Stimulated activated CD4-positive, alpha-beta T cell treated with anti-CD3 and anti-CD28 coated beads, Interleukin-15, amount 100 ng/mL, for 24 hours (primary cell): ENCODE measurements at places on chromosomes 11 and 22.

GRCh38 chr11:35682230-35683173 is 19.9 kb downstream of the TRIM44 start:
- DNase-seq = no peak

GRCh38 chr11:95231127-95231880 is at the start of gene SESN3:
TSS of gene SESN3 (minus strand) at chr11:95231202. CDS start at chr11:95230860, 342 bp downstream.
- peak; percentile 98 for DNase-seq

GRCh38 chr11:74018331-74019005 is 9.6 kb upstream of the UCP3 start:
- DNase-seq = no peak

- peak; percentile 63 for DNase-seq
Observed at GRCh38 chr11:279966-280705, 1.9 kb downstream of the NLRP6 start.

DNA sequence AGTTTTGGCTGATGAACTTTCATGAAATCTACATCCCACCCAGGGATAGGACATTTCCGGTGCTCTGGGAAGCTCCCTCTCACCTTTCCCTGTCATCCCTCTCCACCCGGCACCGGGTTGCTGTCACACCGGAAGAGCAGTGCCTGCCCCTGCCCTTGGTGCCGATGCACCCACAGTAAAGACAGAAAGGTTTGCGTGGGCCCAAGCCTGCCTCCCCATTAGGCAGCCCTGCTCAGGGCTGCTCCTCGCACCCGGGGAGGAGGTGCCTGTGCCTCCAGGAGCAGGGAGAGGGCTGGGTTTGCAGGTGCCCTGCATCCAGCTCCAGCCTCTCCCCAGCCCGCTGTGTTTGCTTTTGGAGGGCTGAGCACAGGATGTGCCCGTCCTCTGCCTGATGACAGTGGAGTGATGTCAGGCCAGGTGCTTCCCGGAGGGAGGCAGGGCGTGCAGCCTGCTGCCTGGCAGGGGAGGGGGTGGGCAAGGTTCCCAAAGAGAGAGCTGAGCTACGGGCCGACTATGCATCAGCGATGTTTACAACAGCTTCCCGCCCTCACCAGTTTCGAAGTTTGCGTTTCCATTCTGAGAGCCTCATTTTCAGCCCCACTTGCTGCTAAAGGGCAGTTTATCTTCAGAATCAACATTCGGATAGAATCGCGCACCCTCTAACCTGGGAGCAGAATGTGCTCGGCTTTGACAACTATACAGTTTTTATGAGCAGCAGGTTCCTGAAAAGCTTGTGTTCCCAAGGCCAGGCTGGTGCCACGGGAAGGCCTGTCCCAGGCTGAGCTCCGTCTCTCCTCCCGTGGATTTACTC is 83.2 kb upstream of the CLDN5 start:
- peak; percentile 61 for DNase-seq

DNA sequence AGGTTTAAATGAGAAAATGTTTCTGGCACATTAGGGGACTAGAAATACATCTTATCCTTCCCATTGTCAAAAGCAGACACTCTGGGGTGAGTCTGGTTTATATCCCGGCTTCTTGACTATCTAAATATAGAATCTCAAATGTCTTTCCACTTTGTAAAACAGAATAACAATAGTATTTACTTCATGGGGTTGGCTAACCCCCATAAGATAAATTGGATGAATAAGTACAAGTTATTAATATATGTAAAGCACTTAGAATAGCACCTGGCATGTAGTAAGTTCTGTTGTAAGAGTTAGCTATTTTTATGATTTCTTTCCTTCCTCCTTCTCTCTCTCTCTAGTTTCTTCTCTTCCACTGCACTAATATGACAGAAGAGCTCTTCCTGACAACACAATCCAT is 499.1 kb downstream of the INSC start:
- no peak for DNase-seq

DNA sequence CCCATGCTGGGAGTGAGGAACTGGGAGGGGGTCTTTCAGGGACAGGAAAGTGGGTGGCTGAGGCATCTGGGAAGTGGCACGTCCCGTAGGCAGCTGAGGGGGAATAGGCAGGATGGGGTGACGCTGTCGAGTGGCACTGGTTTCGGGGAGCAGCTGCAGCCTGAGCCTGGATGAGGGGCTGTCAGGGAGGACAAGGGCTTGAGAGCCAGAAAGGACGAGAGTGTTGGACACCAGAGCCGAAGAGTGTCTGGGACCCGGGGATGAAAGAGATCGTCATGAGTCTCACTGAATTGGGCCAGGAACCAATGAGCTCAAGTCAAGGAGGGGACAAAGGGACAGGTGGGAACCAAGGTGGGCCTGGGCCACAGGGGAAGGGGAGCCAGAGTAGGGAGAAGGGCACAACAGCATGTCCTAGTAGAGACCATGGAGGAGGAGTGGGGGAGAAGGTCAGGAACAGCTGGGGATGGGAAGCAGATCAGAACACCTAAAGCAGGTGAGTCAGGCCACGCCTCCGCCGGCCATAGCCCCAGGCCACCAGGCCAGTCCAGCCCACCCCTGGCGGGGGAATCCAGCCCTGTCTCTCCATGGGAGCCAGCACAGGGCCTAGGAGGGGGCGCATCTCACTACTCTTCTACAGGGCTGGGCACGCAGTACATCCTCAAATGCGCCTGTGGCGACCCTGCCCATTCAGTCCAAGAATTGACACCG is 4.2 kb downstream of the RAB3IL1 start:
- no peak for DNase-seq

GRCh38 chr22:30720263-30720837 is 25.7 kb downstream of the OSBP2 start:
- DNase-seq = no peak

- DNase-seq = no peak
Observed at GRCh38 chr11:26849036-26849435, 127.2 kb upstream of the SLC5A12 start.

GRCh38 chr11:12269446-12270214 is 107.7 kb upstream of the PARVA start:
- no peak for DNase-seq

DNA sequence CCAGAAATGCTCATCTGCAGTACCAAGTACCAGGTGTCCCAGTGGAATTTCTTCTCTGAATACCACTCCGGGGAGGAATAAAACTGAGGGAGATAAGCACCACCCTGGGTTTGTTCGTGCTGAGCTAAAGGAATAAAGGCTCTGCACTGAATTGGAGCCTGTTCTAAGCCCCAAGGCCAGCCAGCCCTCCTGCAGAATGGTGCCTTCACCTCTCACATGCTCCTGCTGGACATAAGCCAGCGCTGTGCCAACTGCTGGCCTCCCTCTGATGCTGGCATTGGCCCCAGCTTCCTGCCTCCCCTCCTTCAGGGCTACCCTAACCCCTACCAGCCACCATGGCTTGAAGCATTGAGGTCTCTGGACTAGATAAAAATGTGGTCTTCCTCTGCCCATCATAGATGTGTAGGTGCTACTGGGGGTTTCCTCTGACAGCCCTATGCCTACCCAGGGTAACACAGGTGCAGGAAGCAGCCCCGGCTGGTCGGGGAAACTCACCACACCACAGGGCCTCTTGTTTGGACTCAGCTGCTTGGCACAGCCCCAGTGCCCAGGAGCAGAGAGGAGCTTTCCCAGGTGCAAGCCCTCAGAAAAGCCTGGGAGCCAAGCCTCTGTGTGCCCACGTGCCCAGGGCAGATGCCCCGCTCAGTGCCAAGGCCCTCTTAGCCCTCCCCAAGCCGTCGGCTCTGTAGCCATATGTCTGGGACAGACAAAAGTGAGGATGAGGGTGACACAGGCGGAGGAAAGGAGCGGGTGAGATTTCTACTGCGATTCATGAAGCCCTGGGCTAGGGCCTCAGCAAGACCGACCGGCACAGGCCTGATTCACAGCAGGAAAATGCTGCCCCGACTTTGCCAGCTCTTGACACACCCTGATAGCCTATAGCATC is 34.1 kb upstream of the JAM3 start:
- no peak for DNase-seq

- DNase-seq = no peak
Observed at GRCh38 chr11:23123753-23124152, 263.5 kb upstream of the CCDC179 start.

- peak; percentile 69 for DNase-seq
Observed at GRCh38 chr11:47161134-47161854, 15.4 kb downstream of the ARFGAP2 start.

DNA sequence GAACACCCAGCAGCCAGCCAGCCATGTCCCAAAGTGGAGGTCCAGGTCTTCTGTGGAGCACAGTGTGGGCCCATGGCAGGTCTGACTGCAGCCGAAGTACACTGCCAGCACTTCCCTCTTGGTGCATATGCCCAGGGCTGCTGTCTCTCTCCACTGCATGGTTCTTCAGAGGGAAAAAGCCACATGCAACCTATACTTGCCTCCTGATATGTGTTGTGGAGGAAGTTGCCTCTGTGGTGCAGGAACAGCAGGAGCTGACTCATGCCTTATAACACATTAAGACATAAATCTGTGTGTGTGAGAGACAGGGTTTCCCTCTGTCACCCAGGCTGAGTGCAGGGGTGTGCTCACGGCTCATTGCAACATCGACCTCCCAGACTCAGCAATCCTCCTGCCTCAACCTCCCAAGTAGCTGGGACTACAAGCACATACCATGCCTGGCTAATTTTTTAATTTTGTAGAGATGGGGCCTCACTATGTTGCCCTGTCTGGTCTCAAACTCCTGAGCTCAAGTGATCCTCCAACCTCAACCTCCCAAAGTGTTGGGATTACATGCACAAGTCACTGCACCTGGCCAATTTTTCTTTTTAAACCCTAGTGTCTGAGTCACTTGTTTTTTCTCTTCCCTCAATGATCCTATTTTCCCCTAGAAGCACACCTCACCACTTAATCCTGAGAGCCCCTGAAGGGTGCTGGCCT is 98.8 kb downstream of the MPPED2 start:
- no peak for DNase-seq

DNA sequence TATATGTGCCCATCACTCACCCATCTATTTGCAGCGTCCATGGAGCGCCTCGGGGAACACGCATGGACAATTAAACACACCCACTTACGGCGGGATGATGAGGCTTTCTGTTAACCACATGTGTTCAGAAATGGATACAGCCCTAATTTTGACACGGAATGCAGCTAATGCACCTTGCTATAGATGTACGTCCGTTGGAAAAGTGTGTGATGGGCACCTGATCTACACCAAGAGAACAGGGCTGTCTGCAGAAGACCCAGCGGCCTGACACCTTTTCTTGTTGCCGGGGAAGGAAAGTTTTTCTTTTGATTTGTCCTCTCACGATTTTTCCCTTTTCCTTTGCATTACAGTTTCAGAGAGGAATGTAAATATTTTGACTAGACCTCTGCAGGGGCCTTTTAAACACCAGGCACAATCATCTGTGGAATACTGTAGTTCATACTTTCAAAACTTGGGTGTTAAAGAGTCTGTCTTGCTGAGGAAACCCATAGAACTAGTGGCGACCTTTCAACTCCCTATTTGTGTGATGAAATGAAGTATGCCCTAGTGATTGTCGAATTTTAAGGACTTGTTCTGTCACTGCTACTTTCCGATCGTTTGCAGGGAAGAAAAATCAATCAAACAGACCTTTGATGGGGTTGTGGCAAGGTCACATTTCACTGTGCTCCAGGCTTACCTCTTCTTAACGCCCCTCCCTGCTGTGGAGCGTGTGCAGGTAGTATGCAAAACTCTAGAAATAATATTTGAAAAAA is 16.5 kb upstream of the PAX6 start:
- no peak for DNase-seq

DNA sequence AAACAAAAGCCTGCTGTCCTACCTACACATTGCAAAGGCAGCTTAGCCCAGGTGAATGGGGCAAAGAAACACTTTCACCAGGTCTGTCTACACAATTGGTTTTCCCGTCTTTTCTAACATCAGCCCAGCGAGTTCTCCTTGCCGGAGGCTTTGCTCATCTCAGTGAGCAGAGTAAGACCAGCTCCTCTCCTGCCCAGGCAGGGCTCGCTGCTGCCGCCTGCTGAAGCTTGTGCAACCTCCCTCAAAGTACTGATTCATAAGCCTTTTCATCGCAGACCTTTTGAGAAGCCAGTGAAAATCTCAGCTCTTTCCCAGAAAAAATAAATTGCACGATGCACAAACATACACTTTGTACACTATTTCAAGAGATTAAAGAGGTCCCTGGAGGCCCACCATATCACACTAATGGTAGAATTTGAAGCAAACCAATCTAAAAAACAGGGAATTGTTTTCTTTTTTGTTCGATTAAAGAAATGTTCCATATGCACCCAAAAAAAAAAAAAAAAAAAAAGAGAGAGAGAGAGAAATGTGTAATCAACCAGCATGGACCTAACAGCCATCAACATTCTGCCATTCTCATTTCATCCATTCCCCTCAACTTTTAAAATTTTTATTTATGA is 328.1 kb upstream of the MPPED2 start:
- peak; percentile 14 for DNase-seq

DNA sequence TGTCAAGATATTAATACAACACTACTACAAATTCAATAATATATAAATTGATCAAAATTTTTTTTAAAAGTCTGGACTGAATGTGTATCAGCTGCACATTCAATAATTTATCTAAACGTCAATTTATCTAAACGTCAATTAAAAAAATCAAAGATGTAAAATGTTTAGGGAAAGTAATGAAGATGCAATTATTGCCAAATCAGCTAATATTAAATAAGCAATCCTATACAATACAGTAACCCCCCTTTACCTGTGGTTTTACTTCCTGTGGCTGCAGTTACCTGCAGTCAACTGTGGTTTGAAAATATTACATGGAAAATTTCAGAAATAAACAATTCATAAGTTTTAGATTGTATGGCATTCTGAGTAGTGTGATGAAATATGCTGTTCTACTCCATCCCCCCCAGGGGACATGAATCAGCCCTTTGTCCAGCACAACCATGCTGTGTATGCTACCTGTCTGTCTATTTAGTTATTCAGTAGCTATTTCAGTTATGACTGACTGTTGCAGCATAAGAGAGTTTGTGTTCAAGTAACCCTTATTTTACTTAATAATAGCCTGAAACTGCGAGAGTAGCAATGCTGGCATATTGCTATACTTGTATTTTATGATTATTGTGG is 72.2 kb downstream of the CWF19L2 start:
- no peak for DNase-seq
